ENCODE measurements at places on chromosomes 1 and 21.
A peak's percentile ranks its signal among the peaks of the same experiment; 100 is the strongest.

DNA sequence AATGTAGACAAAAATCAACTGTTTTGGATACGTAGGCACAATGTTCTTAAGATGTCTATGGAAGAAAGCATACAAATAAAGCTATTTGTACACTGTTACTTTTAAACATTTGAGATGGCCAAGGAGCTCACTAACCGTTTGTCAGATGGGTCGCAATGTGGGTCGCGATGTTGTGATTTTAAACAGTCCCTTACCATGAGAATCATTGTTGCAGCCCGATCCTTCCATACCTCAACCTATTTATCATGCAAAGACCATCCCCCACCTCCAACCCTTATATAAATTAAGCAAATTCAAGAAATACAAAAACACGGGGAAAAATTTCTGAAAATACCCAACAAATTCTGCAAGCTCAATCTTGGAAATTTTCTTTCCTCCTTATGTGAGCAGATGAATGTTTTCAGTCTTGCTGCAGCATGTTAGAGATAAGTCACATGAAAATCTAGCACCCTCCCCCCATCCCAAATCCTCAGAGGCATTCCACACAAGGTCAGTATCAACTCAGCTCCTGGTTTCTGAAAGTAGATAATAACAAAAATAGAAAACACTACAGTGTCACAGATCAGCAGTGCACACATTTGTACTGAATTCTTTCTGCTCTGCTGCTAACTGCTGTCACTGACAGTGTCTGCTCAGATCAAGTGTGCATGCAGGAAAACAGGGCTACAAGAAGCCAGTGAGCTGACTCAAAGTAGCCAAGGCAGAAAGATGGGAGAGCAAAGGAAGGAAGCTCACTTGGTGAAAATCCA is 92.9 kb upstream of the TTC39A start:
- no peak for DNase-seq

DNA sequence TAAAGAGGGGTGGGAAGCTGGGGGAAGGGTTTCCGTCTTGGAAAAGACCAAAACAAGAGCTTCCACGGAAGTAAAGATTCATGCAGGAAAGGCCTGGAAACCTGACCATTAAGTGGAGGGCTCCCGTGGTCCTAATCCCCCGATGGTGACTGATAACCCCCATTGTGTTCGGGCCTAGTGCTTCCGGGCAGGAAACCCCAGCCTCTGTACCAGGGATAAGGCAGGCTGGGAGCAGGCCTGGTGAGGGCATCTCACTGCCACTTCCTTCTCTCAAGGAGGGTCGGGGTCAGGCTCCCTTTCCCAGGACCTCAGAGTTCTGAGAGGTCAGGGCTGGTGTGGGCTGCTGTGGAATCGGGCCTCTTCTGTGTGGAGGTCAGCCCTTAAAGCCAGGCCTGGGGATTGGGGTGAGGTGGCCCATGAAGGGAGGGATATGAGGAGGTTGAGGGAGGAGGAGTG is 136.9 kb downstream of the CDC7 start:
- no peak for DNase-seq

DNA sequence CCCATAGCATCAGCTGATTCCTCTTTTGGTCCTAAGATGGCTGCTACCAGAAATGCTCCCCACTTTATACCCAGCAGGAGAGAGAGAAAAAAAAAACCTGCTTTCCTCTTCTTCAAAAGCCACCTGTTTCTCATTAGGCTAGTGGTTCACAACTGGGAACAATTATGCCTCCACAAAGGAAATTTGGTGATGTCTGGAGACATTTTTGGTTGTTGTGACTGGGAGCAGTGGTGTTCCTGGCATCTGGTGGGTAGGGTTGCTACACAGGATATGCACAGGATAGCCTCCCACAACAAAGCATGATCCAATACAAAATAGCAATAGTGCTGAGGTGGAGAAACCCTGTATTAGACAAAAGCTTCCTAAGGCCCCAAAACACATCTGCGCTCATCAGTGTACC is 38.5 kb upstream of the SGIP1 start:
- peak; percentile 79 for DNase-seq

GRCh38 chr1:204408074-204408507 is 3.5 kb downstream of the PPP1R15B start:
- DNase-seq: no peak

GRCh38 chr1:103265551-103265950 is 157.2 kb upstream of the COL11A1 start:
- DNase-seq: no peak

- DNase-seq: no peak
Observed at GRCh38 chr1:18247151-18247550, 139.6 kb downstream of the IGSF21 start.

GRCh38 chr1:201405484-201405831 is 6.3 kb upstream of the LAD1 start:
- DNase-seq: no peak

- DNase-seq: no peak
Observed at GRCh38 chr1:32144033-32144432, 35.4 kb upstream of the TXLNA start.

- DNase-seq: no peak
Observed at GRCh38 chr1:23424293-23425192, at the start of gene TCEA3. TCEA3 (minus strand) TSS chr1:23424748; CDS start chr1:23424633, 115 bp downstream.

GRCh38 chr1:226364514-226364899 is 43.4 kb downstream of the PARP1 start:
- peak; percentile 28 for DNase-seq

- no peak for DNase-seq
Observed at GRCh38 chr1:24450316-24450715, 34.7 kb downstream of the NIPAL3 start.

DNA sequence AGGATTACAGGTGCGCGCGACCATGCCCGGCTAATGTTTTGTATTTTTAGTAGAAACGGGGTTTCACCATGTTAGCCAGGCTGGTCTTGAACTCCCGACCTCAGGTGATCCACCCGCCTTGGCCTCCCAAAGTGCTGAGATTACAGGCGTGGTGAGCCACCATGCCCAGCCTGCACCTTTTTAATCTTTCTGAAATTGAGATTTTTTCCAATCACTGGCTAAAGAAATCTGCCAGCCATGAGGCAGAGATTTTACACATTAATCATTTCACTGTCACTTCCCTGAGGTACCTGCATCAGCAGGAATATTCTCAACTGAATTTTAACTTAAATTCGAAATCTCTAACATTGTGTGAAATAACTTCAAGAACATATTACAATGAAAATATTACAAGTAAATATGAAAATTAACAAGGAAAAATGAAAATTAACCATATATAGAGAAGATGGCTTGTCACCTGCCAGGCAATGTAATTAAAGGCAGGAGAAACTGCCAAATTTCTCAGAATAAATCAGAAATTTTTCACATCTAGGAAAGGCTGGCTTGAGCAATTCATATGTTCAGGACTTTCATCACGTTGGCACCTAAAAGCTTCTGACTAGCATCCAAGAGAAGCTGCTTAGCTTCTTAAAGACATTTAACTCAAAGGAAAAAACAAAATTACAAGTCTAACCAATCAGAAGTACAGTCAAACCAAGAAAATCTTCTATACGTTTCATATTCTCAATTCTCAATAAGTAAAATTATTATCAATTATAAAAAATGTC is 5.9 kb downstream of the ANKRD13C start:
- DNase-seq: no peak

GRCh38 chr1:108107658-108108057 is 92.5 kb downstream of the SLC25A24 start:
- no peak for DNase-seq

GRCh38 chr1:4702932-4703331 is 48.5 kb downstream of the AJAP1 start:
- DNase-seq: no peak

DNA sequence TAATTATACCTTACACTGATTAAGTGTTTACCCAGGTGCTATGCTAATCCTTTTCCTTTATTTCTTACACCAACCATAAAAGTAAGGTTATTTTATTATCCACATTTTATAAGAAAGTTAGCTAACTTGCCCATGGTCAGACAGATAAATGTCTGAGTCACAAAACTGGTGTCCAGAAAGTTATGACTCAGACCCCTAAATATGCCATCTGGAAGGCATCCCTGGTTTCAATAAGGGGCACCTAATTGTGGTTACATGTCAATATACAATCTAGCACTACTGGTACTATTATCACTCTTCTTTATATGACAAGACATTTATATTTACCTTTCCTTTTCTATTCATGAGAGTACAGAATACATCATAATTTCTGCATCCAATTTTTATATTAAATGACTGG is 496.5 kb upstream of the ADGRL2 start:
- no peak for DNase-seq

- no peak for DNase-seq
Observed at GRCh38 chr1:64133036-64133435, 70.4 kb upstream of the UBE2U start.

GRCh38 chr1:185632659-185633423 is 101.3 kb upstream of the HMCN1 start:
- no peak for DNase-seq

DNA sequence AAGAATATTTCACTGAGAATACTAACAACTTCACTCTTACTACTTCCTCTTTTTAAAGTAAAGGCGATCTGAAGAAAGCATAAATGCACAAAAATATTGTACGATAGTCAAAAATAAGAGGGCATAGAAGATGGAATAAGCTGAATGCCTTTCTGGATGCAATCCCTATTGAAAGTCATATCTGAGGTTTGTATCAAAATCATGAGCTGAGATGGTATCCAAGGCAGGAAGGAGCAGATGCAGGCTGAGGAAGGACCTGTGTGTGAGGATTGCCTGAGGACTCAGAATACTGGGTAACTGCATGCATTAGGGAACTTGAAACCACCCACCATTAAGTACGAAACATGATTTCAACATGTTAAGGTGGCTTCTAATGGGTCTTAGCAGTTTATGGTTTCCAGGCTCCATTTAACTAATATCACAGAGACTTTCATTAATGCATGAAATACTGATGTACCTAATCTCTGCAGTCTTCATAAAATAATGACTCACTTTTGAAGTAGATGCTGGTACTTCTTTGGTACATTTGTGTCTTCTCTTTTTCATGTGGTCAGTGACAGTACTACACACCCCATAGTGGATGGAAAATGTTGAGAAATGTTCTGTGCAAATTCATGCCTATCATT is 29.6 kb upstream of the RGS1 start:
- DNase-seq: no peak

DNA sequence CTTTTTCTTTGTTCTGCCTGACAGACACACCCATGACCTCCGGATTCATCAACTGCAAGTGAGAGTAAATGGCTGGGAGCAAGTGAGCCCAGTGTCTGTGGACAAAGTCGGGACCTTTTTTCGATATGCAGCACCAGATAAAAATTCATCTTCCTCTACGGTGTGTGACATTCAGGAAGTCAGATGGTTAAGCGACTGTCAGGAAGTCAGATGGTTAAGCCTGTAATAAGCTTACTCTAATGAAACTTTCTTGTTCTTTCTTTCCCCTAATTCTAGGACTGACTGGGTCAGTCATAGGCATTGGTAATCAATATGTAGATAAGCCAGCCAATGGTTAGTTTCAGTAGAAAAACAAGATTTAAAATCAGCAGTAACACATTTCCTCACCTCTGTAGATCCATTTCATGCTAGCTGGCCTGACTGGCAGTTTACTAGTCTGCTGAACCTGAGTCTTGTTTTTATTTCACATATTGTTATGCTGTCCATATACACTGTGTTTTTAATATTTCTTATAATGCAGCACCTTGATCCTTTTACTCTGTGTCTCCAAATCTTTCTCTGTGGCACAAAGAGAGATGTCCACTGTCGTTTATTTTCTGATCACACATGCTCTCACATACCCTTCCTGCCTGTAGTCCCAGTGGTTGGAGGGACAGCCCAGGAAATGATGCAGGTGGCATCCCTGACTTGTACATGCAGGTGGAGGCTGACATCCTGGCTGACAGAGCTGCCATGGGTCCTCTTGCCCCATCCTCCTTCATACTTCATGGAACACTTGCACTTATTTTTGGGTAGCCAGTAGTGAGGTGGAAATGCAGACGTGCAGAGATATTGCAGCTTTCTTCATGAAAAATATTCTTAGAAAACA is 115.8 kb downstream of the VPS13D start:
- no peak for DNase-seq

GRCh38 chr1:54976747-54977146 is 3.7 kb upstream of the TMEM61 start:
- DNase-seq: no peak

DNA sequence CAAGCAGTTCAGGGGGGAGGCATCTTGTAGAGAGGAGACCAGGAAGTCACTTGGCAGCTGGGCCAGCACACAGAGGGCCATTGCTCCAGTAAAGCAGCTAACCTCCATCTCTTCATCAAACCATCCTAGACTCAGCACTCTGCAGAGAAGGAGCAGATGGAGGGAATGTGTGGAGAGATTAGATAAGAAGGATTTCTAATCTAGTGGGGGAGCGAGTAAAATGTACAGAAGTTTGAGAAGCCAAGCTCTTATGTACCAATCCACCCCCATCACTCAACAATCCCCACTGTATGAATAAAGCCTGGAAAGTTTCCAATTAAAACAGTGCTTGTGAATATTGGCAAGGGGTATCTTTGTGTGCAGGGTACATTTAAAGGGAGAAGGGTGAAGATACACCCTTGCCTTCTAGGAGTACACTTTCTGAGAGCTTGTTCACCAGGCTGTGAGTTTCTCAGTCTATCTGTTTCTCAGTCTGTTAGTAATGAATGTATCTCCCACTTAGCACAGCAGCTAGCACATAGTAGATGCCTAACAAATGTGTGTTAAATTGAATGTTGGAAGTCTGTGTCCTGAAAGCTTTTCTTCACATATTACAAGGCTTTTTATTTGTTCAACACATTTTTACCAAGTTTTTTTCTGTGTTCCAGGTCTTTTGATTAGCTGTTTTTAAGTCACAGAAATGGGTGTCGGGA is 142.7 kb upstream of the UBE2U start:
- DNase-seq: peak; percentile 8

DNA sequence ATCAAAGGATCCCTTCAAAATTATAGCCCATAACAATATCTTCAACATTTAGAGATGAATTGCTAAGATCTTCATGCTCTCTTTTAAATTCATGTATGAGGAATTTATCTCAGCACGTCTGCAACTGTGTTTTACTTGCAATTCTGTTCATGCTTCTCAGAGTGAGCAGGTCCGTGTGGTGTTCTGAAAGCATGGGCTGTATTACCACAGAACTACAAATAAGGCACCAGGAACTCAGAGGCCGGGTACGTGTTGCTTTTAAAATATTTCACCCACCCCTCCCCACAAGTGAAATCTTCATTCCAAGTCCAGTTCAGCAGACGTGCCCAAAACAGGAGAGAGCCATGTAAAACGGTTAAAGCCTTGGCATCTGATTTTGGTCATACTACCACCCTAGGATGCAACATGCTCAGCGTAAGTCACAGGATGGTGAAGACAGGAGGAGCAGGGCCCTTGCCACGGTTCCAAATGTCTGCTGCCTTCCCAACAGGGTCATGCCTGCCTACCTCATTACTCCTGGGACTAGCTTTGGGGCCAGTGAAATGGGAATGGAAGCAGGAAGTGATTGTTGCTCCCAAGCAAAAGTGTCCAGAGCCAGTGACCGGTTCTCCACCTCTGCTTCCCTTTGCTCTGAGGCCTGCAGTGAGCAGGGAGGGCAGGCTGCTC is 133.7 kb downstream of the PTPN14 start:
- no peak for DNase-seq

- no peak for DNase-seq
Observed at GRCh38 chr1:182261655-182262054, 129.9 kb downstream of the GLUL start.

Data from SK-N-DZ (cell line).